Activated CD4-positive, alpha-beta T cell treated with anti-CD3 and anti-CD28 coated beads, Interleukin-2, amount 50 U/mL, for 48 hours (primary cell): ENCODE measurements at places on chromosomes 7 and 10.
A peak's percentile ranks its signal among the peaks of the same experiment; 100 is the strongest.

DNA sequence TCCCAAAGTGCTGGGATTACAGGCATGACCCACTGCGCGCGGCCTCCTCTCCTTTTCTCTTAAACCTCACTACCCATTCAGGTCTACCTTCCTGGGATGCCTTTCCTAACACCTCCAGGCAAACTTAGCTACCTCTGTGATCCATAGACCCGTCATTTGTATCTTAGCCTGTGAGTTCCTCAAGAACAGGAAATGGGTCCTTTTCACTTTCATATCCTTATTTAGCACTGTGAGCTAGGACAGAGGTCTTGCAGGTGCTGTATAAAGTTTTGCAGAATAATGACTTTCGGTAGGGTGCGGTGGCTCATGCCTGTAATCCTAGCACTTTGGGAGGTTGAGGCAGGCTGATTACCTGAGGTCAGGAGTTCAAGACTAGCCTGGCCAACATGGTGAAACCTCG lies 215.7 kb downstream of the RELN start:
- no peak for DNase-seq

GRCh38 chr10:23343591-23344240 lies 881 bp downstream of the C10orf67 start:
- DNase-seq, result peak; percentile 83

DNA sequence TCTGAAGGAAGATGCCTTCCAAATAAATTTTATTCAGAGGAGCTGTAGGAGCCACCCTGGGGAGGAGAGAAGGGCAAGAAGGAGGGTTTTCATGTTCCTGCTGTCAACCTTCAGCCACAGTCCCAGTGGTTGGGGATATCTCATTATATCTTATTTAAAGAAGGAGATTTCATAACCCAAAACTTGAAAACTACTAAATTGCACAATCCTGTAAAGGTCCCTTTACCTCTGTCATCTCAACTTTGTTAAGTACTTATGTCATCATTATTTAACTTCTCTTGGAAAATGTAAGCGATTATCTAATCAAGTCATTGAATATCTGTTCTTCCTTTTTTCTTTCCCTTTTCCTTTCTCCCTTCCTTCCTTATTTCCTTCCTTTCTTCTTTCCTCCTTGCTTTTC lies 794.5 kb upstream of the IGFBP3 start:
- no peak for DNase-seq

DNA sequence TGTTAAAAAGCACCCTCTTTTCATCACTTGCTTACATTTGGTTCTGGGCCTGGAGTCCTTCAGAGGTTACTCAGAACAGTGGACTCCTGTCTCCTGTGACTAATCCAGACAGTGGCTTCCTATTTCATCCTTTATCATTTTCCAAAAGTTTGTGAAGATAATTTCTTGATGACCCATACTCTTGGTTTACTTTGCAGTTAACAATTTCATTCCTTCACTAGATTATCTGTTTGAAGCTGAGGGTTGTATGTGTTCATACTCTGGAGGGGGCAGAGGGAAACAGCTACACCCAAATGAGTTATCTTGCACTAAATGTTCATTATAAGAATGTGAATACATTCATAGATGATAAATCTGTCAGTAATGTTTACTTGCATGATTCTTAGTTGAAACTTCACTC lies 124.7 kb downstream of the ZNF248 start:
- no peak for DNase-seq
